Activated gamma-delta T cell (primary cell): ENCODE measurements at places on chromosomes 1 and 21.

- no peak for DNase-seq
These were observed 6.1 kb downstream of the ERRFI1 start for GRCh38 chr1:8020032-8020431.

DNA sequence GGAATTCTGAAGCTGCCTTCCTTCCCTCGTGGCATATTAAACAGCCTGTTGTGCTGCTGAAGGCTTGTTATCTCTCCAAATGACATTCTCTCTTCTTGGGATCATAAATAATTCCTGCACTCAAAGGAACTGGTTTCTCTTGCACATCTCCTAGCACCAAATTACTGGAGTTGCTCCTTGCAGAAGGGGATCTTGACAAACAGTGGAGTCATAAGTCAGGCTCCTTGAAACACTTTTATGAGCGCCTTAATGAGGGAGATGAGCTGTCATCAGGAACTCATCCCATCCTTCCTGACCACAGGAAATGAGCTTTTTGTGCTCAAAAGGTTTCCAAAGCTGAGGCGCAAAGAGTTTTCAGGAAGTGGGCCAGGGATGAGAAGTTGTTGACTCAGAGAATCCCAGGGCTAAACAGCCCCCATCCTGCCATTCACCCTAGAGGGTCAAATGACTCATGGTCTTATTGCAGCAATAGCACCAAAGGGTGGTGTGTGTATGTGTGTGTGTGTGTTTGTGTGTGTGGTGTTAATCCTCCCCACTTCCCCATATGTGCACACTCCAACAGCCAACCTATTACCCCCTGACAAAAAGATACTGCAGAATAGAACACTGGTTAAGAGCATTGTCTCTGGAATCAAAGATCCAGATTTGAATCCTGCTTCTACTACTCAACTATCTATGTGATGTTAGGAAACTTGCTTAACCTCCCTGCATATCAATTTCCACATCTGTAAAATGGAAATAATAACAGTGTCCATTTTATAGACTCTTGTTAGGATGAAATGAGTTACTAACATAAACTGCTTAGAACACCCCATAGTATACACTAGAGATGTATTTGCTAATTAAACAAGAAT is 2.8 kb upstream of the PHC2 start:
- no peak for DNase-seq

GRCh38 chr1:235902677-235903542 is 36.2 kb upstream of the LYST start:
- no peak for DNase-seq

GRCh38 chr1:196896355-196896754 is 8.5 kb downstream of the CFHR4 start:
- DNase-seq, result no peak

DNA sequence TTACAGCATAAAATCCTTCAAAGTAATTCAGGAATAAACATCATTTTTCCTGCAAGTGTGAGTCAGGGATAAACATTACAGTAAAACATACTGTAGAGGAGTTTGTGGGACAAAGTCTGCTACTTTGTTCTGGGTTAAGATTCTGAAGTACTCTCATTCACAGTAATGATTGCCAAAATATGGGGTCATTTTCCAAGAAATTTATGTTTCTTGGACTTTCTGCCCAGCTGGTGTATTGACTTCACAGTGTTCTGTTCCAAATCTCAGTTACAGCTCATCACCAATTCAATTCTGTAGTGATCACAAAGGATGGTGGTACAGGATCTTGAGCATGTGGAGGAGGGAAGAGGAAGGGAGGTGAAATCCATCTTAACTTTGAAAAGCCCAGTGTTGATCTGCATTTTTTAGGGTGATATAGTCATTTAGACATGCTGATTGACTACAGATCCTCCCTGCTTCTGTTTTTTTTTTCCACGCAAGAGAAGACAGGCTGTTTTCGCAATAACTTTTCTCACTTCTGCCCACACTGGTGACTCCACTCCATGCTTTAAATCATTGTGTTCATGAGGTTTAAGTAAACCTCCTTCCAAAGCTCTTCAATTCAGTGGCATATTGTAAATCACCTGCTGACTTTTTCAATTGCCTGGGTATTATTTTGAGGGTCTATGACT is 60.4 kb upstream of the C1orf53 start:
- no peak for DNase-seq

GRCh38 chr1:210571356-210572284 is 242.9 kb downstream of the HHAT start:
- no peak for DNase-seq

DNA sequence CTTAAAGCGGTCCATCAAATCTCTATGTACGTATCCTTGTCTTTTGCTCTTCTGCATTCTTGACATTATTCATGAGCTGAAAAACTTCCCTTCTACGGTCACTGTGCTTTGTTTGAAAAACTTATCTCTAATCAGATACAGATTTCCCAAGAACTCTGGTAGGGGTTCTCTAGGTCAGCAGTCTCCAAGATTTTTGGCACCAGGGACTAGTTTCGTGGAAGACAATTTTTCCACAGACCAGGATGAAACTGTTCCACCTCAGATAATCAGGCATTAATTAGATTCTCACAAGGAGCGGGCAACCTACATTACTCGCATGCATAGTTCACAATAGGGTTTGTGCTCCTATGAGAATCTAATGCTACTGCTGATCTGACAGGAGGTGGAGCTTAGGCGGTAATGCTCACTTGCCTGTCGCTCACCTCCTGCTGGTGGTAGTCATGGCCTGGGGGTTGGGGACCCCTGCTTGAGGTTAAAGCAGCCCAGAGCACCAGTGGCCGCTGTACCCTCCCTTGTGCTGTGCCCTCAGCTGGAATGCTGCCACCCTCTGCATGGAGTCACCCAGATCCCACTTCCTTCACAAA is 30.8 kb downstream of the AK2 start:
- DNase-seq, result no peak

- no peak for DNase-seq
These were observed 1146.1 kb downstream of the KCNT2 start for GRCh38 chr1:195462152-195462551.
